Chondrocyte (in vitro differentiated cells): ENCODE measurements at places on chromosomes 4 and X.

DNA sequence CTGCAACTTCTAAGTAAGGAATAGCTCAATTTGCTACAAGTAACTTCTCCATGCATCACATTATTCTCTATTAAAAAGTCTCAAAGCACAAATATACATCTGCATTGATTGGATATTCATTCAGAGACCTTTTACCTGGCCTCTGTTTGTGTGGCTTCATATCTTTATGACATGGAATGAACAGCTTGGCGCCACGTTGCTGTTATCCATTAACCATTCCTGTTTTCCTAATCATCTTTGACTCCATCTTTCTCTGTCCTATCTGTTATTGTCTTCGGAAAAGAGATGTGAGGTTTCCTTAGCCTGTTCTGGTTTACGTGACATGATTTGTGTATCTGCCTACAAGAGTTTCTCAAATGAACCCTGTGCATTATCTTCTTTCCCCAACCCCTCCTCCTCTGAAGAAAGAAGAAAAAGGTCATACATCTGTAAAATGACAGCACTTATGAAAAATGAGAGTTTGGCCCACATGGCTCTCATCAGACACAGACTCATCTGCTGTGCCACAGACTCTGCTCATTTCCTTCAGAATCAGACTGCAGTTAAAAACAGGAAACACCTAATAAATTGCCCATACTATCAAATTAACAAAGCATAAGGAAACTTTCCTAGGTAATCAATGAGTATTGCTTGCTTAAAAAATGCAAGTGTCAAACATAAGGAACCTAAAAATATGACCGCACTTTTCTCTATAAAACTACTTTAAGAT is 347.6 kb upstream of the FAM241A start:
- DNase-seq, result no peak

DNA sequence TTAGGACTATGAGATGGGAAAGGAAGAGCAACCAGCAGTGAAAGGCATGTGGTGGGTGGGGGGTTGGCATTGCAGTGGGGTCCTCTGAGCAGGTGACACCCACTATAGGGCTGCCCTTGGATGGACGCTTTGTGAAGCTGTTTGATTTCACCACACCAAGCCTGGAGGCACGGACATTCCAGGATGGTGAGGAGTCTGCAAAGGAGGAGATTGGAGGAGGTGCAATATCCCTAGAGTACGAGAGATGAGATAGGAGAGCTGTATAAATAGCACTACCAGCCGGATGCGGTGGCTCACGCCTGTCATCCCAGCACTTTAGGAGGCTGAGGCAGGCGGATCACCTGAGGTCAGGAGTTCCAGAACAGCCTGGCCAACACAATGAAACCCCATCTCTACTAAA is 42.3 kb downstream of the SHOX start:
- no peak for DNase-seq

- DNase-seq, result no peak
These were observed 50.0 kb downstream of the HOPX start for GRCh38 chr4:56630876-56631666.

DNA sequence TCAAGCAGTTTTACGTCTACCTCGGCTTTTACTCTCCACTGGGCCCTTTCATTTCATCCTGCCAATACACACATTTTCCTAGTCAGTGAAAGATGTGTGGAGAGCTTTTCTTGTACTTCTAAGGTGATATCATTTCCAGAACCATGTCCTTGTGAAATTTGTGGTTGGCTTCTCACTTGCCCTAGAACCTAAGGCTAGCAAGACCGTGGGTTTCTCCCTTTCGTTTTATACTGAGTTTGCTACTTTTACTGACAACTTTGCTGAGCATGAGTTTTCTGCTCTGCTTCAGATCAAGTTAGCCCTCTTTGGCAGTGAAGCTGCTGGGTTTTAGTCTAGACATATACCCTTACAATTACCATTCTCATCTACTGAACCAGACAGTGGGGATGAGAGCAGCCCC is 95.7 kb upstream of the FRMPD4 start:
- DNase-seq, result no peak

DNA sequence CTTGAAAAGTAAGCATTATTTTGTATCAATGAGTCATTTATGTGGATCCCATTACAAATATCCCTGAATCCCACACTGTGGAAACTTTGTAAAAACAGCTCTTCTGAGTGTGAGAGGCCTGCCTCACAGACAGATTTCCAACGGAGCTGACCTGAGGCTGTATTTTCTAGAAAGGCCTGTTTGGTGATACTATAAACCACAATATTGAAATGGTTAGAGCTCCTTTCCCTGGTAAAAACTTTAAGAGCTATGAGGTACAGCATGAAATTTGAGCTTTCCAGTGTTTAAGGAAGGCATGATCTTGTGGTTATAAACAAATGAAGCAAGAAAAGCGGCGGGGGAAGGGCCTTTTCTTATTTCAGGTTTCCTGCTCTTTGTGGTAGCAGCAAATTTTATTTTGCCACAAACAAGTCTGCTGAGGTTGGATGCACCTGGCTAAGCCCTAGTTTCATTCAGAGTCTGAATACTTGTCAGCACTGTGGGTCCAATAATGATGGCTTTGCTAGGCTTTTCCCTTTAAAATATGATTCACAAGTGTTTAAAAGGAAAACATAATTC is 86.8 kb upstream of the ETNPPL start:
- DNase-seq, result no peak

GRCh38 chr4:99723612-99724011 is 66.0 kb upstream of the C4orf54 start:
- no peak for DNase-seq

- no peak for DNase-seq
These were observed 543.9 kb downstream of the GALNTL6 start for GRCh38 chr4:172357006-172357540.

- DNase-seq, result no peak
These were observed 1.7 kb upstream of the METTL14 start for GRCh38 chr4:118683513-118683912.

DNA sequence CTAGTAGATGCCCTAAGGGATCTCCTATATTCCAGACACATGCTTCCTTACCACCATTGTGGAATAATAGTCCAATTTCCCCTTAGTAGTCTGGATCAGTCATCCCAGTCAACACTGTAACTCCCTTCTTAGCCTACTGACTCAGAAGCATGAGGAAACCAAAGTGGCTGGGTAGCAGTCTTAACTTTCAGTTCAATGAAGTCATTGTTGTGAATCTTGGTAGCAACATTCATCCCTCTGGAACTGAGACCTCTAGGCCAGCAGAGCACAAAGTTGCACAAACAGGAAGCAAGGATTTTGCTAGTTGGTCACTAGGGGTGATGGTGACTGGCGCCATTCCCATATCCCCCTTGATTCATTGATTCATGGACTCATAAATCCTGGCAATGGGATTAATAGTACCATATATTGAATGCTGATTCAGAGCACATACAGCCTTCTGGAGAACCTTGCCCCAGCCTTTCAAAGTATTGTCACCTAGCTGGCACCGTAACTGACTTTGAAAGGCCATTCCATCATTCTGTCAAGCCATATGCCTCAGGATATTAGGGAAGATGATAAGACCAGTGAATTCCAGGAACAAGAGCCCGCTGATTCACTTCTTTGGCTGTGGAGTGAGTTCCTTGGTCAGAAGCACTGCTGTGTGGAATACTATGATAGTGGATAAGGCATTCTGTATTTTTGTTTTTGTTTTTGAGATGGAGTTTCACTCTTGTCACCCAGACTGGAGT is 19.7 kb upstream of the GPAT3 start:
- no peak for DNase-seq
